ENCODE measurements at places on chromosomes 3 and 15.

DNA sequence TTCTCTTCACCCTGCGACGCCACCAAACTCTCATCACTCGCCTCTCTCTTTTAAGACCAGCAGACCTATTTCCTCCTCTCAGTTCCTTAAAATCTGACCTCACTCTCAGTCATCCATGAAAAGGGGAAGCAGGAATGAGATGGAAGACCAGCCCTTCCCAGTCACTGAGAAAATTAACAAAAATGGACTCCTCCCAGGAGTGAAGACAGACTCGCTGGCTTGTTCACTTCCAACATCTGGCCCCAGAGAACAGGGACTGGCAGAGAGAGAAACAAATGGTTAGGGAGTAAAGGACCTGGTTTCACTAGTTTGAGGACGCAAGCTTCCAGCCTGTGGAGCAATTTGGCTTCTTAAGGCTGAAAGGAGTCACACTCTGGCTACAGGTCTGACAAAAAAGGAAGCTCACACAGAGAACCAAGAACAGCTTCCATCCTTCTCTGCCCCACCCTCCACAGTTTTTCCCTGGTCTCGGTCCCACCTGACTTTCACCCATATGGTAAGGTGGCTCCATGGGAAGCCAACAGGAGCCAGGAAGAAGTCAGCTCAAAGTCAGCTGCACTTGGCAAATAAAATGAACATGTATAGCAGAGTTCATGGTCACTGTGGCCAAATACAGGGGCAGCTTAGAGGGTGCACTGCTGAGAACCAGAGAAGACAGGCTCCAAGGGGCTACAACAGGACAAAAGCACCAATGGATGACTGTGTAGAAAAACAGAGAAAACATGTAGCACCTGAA lies 57.2 kb downstream of the ITGB5 start:
- no peak for DNase-seq

DNA sequence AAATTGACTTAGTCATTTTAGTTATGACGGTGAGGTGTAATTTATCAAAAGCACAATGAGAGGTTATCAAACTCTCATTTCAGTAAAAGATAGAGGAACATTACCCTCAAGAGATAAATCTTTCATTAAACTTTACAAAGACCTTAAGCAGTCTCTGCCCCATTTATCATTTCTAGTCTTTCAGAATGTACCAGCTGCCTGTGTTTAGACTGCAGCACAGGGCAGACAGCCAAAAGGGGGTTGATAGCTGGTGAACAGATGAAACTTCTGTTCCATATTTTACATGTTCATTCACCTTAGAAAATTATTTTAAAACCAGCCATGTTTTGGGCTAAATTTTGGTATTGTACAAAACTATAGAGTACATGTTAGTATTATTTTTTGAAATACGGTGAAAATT lies 514.6 kb upstream of the CNTN3 start:
- DNase-seq, result no peak

GRCh38 chr3:48296699-48297098 lies 36.8 kb downstream of the SPINK8 start:
- no peak for DNase-seq

GRCh38 chr3:19256313-19256712 lies 108.0 kb downstream of the KCNH8 start:
- DNase-seq, result no peak

- DNase-seq, result no peak
Observed at GRCh38 chr15:60195611-60196010, 191.5 kb downstream of the FOXB1 start.

- no peak for DNase-seq
Observed at GRCh38 chr3:13018043-13018451, 55.2 kb downstream of the IQSEC1 start.

- no peak for DNase-seq
Observed at GRCh38 chr15:29825227-29825626, 3.0 kb upstream of the TJP1 start.
